Fibroblast of villous mesenchyme (primary cell): ENCODE measurements at places on chromosomes 2 and 18.

DNA sequence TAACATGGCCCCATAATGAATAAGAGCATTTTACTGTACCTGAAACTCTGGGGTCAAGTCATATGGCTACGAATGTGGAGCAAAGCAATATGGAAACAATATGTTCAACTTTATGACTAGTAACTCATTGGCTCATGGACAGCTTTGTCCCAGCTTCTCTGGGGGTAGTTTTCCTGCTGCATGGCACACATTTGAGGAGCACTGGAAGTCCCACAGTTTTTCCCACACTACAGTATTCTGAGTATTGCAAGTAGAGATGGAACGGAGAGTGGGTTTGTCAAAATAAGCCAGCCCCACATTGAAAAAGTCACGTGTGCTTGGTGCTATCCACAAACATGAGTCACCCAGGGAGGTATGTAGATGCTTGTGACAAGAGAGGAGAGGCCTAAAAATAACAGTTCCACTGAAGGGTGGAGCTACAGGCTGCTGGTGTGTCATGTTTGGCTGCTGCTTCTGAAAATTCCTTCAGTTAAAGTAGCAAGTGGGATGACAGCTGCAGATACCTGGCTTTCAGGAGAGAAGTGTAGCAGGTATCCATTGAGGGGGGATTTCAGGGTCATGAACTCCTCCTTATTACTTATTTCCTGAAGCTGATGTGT lies 48.2 kb upstream of the CTAGE1 start:
- DNase-seq: peak; percentile 91

GRCh38 chr2:10500601-10501361 lies 52.7 kb upstream of the ODC1 start:
- no peak for DNase-seq

DNA sequence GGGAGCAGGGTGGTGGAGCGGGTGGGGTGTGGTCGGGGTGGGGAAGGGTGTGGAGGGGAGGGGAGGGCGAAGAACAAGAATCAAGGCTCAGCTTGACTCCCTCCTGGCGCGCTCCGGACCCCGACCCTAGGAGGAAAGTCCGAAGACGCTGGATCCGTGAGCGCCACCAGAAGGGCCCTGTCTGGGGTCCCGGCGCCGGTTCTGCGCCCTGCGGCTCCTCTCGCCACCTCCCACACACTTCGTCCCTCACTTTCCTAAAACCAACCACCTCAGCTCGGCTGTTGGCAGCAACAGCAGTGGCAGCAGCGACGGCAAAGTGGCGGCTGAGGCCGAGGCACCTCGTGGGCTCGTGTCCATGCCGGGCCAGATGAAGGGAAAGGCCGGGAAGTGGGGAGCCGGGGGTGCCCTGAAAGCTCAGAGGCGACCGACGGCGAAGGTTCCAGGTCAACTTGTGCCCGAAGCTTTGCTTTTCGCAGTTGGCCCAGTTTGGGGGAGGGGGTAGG lies 2.1 kb downstream of the KLHL14 start:
- DNase-seq: no peak

- DNase-seq: no peak
Observed at GRCh38 chr2:108924580-108925251, 64.3 kb downstream of the EDAR start.

DNA sequence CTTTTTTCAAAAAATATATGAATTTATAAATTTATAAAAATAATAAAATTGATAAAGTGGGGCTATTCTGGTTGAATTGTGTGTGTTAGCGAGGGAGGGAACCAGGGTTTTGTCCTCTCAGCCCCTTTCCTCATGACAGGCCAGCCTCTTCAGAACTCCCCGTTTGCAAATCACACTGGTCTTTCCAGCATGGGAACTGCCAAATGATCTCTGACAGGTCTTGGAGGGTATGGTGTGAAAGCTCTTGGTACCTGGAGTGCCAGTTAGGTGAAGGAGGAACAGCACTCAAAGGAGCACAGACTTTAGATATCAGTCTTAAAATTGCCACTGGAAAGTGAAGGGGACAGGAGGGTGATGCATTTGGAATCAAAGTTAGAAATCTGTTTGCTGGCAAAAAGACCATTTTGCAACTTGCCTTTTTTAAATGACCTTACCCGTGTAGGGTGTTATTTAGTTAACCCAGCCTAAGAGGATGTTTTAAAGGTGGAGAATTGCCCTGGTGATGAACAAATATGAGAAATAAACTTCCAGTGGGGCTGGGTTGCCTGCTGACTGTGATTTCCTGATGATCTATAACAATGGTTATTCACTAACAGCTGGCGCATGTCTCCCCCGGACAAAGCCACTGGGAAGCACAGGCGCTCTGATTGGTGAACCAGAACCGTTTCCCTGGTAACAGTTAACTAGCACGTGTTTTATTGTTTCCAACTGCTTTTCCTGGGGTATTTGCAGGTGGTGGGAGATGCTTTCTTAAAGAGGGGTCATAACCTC lies 85.3 kb upstream of the EFEMP1 start:
- DNase-seq: peak; percentile 65

GRCh38 chr2:219358170-219359075 lies 25.9 kb upstream of the RESP18 start:
- DNase-seq: no peak

GRCh38 chr2:1480671-1481076 lies 67.4 kb downstream of the TPO start:
- DNase-seq: no peak

DNA sequence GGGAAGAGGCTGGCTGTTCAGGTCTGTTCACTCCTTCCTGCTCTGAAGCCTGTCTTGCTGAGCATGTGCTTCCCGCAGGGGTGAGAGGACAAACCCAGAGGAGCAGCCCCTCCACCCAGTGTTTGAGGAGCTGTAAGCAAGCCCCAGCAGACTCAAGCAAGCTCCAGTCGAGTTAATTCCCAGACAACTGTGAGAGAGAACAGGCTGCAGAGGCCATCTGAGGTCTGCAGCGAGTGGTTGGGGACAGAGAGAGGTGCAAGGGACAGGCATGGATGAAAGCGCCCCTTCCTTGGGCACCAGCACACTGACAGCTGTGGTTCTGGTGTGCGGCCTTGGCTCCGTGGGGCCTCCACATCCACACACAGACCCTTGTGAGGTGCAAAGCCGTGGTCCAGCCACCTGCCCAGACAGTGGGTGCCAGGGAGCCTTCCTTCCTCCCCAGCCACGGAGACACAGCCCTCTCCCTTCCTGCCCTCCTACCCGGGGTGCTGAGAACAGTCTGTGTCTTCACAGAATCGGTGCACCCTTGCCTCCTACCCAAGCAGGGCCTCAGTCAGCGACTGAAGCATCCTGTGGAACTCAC lies 36.2 kb downstream of the MAL start:
- no peak for DNase-seq

DNA sequence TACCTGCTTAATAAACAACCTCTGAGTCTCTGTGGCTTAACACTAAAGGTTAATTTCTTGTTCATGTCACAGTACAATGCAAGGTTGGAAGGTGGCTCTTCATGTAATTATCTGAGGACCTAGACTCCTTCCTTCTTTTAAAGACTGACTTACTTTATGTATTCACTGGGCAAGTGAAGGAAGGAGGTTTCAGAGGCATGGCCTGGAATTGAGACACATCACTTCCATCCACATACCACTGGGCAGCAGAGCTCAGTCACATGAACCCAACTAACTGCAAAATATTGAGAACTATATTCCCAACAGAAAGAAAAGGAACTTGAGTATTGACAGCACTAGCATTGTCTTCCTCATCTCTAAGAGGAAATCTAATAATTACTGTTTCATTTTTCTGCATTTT lies 57.5 kb upstream of the FN1 start:
- DNase-seq: no peak

- no peak for DNase-seq
Observed at GRCh38 chr18:55362303-55362702, 225.7 kb downstream of the TCF4 start.

GRCh38 chr2:143375384-143375880 lies 246.2 kb downstream of the ARHGAP15 start:
- DNase-seq: peak; percentile 30

GRCh38 chr2:198129609-198130008 lies 325.2 kb downstream of the PLCL1 start:
- no peak for DNase-seq

GRCh38 chr2:226310146-226310545 lies 489.5 kb downstream of the IRS1 start:
- DNase-seq: peak; percentile 18

- no peak for DNase-seq
Observed at GRCh38 chr2:47060652-47061170, 94.4 kb downstream of the STPG4 start.

DNA sequence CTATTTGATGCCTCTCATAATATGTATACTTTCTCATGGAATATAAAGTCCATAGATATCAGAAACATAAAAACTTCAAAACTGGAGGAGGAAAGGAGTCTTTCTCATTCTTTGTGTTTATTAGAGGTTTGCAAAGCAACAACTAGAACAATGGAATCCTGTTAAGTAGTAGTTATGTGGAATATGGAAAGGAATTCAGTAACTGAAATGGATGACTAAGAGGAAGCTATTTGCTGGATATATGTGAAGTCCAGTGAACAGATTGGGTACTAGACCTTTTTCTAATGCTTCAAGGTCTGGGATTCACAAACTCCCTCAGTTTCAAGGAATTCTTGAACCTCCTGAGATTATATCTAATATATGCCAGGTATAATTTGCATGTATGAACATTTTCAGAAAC lies 353.6 kb upstream of the FANCL start:
- DNase-seq: no peak

- DNase-seq: peak; percentile 78
Observed at GRCh38 chr2:197498937-197499593, 575 bp downstream of the HSPD1 start.

DNA sequence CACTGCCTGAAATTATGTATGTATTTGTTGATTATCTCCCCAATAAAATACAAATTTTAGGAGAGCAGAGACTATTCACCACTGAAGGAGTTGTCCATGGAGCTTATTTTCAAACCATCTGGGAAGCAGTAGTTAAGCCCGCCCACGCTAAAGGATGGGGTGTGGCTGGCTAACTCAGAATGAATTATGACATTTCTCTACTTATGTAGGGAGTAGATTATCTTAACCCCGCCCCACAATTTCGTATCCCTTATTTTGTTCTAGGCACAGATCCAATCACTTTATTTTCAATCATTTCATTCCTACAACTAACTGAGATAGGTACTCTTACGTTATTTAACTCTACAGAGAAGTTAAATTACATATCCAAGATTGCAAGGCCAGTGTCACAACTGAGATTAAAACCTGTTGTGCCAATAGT lies 1.4 kb upstream of the LAPTM4A start:
- DNase-seq: peak; percentile 90

- DNase-seq: peak; percentile 43
Observed at GRCh38 chr2:176482107-176482506, 212.9 kb downstream of the MTX2 start.

GRCh38 chr2:205929246-205929942 lies 156.6 kb downstream of the INO80D start:
- DNase-seq: no peak
